Choroid plexus epithelial cell (primary cell): ENCODE measurements at places on chromosomes 2 and 18.

DNA sequence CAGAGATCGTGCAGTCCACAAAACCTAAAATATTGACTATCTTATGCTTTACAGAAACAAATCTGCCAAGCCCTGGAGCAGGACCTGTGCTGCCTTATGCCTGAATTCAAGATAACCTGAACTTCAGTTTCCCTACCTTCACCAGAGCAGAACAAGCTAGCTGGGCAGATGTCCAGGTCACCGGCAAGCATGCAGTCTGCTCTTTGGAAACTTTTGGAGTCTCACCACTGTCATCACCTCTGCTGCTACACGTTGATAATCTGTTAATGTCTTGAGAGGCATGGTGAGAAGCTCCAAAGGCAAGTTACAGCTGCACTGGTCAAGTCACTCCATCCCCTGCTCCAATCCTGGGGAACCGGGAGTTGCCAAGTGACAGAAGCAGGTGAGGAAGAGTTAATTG, 354.2 kb downstream of the RBM43 start:
- no peak for DNase-seq

- DNase-seq: peak; percentile 81
Measured at GRCh38 chr2:24015562-24016375, 5.9 kb downstream of the MFSD2B start.

- no peak for DNase-seq
Measured at GRCh38 chr2:199772035-199772976, 78.7 kb downstream of the FTCDNL1 start.

DNA sequence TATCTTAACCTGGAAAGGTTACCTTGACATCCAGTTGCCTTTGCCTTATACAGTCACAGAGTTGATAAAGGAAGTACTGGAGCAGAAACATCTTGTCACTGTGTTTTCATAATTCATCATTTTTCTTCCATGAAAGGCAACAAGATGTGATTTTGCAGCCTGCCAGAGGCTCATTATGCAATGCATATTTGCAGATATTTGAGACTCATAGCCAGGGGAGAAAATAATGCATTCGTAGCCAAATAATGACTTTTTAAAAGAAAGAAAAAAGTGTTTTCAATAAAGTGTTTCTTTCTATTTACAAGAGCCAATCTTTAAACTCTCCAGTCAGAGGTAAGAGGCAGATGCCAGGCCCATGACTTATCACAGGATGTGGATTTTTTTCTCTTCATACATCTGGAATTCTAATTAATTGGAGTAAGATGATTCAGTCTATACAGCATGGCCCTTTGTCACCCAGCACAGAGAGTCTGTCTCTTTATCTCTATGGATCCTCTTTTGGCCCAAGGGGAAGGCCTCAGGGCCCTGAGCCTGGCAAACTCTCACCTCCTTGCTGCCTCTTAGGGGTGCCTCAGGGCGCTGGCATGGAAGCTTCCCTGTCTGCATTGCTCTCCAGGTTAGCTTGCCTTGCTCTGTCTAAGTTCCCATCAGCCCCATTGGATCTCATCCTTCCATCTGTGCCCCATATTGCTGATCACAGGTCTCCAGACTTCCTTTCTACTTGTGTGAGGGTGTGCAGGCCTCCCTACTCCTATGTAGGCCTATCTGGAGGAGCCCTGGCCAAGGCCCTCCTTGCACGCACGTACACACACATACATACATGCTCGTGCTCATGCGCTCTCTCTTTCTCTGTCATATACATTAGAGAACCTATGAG, 247.7 kb downstream of the TPGS2 start:
- peak; percentile 30 for DNase-seq

DNA sequence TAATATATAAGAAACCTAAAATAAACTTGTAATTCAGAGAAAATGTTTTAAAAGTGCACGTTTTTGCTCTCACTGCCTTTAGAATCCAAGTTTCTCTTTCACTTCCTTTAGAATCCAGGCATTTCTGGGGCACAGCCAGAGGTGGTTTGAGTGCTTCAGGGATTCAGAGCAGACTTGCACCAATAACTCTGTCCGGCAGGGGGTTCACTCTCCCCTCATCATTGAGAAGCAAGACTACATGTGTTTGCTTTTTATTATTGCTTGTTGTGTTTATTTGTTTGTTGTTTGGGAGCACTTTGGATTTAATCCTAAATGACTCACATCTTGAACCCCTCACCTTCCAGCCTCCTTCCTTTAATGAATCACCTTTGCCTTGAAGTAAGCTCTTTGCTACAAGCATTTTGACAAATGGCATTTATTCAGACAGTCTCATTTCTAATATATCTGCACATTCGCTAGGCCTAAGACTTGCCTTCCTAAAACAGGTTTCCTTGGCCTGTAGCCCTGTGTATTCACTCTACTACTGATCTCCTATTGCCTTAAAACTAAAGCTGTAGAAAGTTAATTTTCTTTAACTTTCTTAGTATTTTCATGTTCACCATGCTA, 233.5 kb upstream of the ATP5MC3 start:
- DNase-seq: peak; percentile 76

- DNase-seq: peak; percentile 30
Measured at GRCh38 chr2:142769761-142770160, 107.7 kb upstream of the KYNU start.

DNA sequence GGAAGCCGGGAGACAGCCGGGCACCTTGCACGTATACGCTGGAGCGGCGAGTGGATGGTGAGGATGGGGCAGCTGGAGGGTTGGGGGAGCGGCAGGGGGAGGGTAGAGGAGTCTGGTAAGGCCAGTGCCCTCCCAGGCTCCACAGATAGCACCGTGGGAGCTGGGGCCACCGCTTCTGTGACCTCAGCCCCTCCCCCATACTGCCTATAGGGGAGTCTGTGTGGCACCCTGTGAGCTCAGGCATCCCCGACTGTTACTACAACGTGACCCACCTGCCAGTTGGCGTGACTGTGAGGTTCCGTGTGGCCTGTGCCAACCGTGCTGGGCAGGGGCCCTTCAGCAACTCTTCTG, 9.9 kb upstream of the GMPPA start:
- no peak for DNase-seq

DNA sequence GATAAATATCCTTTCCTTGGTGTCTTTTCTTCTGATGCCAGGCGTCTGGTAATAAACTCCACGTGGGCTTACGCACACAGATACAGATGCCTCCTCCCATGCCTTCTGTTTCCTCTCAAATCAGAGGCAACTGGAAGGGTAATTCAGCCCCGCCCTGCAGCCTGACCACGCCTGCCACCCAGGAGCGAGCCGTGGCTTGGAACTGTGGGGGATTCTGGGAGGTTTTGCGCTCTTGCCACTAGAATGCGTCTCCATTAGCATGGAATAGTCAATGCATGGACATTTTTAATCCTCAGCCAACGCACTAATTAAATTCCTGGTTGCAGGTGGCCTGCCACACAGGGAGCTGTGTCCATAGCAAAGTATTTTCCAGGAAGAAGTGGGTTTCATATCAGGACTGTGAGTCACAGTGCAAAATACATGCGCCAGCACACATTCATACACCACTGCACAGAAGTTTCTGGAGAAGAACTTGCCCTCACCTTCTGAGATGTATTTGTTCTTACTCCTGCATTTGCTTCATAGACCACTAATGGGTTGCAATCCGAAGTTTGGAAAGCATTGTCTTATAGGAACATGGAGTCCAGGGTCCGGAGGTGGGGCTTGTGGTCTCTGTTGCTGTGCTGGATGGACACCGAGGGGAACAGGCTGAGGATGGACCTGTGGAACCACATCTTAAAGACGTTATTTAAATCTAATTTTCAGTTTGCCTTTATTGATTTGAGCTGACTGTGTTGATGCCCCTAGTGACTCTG, 151.4 kb downstream of the LDLRAD4 start:
- DNase-seq: peak; percentile 20

GRCh38 chr2:29270701-29271121, 155.5 kb downstream of the CLIP4 start:
- no peak for DNase-seq

- DNase-seq: no peak
Measured at GRCh38 chr2:167100506-167100905, 212.2 kb downstream of the XIRP2 start.

DNA sequence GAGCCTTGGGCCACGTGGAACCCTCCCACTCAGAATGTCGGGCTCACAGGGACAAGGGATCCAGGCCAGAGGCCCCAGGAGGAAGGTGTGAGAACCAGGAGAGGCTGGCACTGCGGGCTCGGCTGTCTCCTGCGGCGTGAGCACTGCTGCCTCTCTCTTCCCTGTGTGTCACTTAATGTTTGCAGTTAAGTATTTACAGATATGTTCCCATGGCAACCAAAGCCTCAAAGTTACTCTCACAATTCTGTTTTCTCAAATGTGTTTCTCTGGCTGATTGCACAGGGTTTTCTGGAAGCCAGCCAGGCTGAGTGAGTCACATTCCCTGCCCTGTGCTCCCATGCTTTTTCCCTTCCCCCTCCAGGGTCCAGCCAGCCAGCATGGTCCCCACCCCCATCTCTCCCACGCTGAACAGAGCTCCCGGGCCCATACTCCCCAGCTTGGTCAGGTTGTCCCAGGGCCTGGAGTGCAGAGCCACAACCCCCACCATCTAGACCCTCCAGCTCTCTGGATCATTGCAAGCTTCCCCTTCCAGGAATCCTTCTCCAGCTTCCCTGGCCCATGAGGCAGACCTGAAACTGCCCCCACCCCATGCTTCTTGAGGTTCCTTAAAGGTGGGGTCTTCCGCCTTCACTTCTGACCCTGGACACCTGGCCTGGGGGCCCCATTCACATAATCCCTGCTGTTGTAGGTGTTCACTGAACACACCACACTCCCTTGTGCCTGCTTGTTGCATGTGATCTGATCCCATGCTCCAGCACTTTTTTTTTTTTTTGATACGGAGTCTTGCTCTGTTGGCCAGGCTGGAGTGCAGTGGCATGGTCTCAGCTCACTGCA, 265.9 kb downstream of the CELF4 start:
- peak; percentile 98 for DNase-seq

GRCh38 chr2:64203858-64204632, 59.8 kb upstream of the PELI1 start:
- peak; percentile 79 for DNase-seq

GRCh38 chr2:42752314-42752713, 11.6 kb downstream of the OXER1 start:
- no peak for DNase-seq

DNA sequence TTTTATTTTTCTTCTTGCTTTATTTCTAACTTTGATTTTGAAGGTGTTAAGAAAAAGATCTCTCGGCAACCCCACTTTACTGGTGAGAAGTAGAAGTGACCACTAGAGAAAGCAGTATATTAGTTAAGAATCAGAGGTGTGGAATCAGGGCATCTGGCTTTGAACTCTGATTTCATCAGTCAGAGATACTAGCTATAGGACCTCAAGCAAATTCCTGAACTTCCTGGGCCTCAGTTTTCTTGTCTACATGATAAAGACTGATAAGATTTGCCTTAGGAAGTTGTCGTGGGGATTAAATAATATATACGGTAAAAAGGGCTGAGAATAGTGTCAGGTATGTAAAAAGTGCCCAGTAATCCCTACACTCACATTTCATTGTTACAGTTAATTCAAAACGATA, 440.3 kb upstream of the CRIM1 start:
- DNase-seq: no peak

DNA sequence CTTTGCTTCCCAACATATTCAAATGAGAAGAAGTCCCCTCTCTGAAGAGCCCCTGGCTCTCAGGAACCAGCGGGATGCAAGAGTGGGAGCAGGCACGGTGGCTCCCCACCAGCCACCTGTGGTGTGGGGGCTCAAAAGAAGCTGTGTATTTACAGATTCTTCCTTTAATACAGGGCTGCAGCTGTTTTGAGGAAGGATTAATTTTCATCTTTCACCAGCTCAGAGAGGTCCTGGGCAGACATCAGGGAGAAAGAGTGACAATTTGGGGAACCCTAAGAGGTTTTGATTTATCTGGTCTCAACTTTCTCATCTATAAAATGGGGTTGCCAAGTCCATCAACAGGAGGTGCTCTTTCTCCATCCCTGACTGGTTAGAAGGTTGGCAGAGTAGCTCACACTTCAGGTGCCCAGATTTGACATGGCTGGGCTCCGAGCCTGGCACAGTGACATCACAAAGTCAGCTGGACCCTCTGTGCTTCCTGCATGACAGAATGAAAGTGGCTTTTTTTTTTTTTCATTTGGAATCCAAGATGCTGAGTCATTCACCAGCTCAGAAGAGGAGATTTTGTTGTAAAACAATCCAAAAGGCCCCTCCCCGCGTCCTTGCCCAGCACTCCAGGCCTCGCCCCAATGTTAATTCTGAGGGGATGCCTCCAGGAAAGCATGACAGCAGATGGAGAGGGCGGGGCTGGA, 15.5 kb upstream of the SIX2 start:
- peak; percentile 85 for DNase-seq

DNA sequence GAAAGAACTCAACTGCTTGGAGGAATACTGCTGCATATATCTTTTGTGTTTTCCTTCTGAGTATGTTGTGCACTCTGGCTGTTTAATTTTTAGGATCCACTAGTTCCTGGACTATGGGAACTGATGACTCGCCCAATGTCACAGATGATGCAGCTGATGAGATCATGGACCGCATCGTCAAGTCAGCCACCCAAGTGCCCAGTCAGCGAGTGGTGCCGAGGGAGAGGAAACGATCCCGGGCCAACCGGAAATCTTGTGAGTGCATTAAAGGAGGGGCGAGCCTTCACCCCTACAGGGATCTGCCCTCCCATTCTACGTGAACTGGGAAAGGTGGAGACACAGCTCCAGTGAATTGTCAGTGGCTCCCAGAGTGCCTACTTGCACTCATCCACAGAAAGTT, 59.6 kb downstream of the TPGS2 start:
- no peak for DNase-seq

DNA sequence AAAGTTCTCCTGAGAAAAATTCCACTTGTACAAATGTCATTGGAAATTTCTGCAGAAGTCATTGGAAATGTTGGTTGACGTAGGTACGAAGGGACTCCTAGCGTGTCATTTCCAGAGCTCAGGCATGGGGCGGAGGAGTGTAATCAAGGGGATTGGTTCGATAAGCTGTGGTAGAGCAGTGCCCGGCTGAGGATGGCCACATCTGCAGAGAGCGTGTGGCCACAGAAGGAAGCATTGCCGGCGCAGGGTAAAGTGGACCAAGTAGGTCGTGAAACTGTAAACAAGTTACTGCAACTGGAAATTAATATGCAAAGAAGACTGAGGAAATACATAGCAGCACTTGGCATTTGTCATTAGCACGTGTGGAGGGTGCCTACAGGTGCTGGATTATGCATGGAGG, 101.8 kb downstream of the DGKD start:
- no peak for DNase-seq

- DNase-seq: peak; percentile 33
Measured at GRCh38 chr2:69685321-69686048, 41.9 kb upstream of the AAK1 start.

GRCh38 chr2:240155745-240156390, 15.4 kb upstream of the OTOS start:
- DNase-seq: no peak

GRCh38 chr2:46735108-46735691, 180.4 kb downstream of the MCFD2 start:
- DNase-seq: no peak
